BJ (cell line): ENCODE measurements at places on chromosomes 16 and 17. TPM values are rescaled to one million over a fixed set of nuclear protein-coding genes. Genes with fewer than 3 reads are reported as not detected.
A peak's percentile ranks its signal among the peaks of the same experiment; 100 is the strongest.

RNF222 gene
- polyA plus RNA-seq = not detected in 2 replicates

DNA sequence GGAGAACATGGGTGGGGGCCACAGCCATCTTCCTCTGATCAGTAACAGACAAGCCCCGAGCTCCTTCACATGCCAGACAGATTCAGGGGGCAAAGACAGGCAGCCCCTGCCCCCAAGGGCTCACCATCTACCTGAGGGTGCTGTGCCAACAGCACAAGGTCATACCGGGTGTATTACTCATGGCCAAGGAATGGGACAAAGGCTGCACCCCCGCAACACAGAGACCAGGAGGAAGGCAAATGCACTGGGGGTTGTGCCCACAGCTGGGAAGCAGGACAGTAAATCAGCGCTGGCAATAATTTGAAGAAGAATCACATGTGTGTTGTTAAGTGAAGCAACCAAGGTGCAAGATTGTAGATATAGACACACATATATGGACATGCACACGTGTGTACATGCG is 137.1 kb downstream of the C16orf95 start:
- no peak for DNase-seq

DNA sequence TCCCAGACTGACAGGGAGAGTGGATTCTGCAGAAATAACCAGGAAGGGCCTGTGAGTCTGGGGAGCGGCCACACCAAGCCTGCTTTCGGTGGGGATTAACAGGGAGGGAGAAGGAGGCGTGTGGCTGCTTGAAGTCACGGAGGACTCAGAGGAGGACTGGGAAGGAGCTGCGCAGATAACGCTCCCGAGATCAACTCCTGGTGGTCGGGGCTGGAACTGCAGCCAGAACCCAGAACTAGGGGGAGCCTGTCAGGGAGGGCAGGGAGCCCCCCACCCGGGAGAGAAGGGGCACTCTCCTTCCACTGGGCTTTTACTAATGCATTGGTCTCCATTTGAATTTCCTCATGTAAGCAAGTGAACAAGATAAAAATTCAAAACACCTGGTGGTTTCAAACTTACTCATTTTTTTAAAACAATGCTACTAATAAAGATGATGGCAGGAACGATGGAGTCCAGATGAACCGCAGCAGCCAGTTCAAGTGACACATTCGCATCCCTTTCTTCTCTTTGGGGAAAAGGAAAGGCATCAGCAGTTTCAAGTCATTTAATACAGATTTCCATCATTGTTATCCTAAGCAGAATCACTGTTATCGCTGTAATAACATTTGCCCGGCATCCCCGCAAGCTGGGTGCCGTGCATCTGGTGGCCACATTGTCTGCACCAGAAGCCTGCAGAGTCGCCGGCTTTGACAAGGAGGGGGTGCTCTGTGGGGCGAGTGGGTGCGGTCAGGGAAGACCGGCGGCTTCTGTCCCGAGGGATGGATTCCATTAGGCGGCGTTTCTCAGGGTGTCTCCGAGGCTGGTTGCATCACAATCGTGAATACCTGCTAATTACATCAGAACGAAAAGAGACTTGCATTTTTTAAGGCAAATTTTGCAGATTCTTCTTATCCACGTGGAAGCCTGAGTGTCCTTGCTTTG is 183.0 kb downstream of the FOXL1 start:
- peak; percentile 61 for DNase-seq

- DNase-seq = no peak
Observed at GRCh38 chr17:79612468-79613194, 1.8 kb upstream of the RBFOX3 start.
